Effector memory CD4-positive, alpha-beta T cell (primary cell): ENCODE measurements at places on chromosomes 11 and 22.

- no peak for DNase-seq
These were observed 419.4 kb downstream of the BRD1 start for GRCh38 chr22:49408102-49408836.

- DNase-seq = no peak
These were observed 2.3 kb upstream of the TYMP start for GRCh38 chr22:50531962-50532674.

- no peak for DNase-seq
These were observed 39.4 kb downstream of the ZBTB16 start for GRCh38 chr11:114098927-114099326.

GRCh38 chr11:132424433-132424832 lies 1054.0 kb downstream of the NTM start:
- DNase-seq = no peak

DNA sequence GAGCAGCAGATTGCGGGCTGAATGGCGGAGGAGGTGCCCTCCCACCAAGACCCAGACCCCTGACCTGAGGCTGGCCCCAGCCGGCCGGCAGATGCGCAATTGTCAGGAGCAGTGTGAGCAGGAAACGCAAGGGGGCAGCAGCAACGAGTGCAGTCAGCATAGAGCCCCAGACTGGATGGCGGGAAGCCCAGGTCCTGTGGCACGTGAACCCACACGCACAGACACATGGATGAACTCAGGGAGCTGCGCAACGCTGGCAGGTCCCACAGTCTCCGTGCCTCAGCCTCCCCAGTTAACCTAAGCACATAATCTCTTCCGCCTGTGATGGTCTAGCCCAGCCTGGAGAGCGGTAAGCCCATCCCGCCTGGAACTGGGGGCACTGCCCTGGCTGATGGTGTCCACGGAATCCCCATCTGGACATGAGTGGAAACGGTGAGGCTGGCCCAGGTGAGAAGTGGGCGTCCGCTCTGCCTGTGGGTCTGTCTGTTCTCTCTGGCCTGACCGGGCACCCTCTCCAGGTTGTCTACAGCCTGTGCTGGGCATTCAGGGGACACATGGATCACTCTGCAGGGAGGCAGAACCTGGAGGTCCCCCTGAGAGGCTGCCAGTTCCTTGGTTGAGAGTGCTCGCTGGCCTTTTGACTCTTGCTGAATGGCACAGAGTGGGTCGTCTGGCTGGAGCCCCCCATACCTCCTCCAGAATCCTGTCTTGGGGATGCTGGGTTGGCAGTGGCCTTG lies 626 bp upstream of the TBX10 start:
- DNase-seq = peak; percentile 25

DNA sequence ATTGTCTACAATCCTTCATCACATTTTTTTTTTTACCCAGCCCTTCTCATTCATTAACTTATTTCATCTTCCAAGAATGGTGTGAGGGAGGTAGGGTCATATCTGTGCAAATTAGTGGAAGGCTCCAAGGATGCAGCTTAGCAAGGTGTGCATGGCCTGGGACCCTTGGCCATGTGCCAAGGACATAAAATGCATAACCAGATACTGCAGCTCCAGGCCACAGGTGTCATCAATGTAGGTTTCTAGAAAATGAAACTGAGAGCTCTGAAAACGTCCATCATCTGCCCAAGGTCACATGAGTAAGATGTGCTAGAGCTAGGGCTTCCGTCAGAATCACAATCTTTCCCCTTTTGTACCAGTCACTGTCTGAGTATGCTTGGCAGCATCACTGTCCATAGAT lies 29.8 kb downstream of the ANKK1 start:
- no peak for DNase-seq

- DNase-seq = no peak
These were observed 32.0 kb downstream of the CERK start for GRCh38 chr22:46706060-46706459.

- DNase-seq = no peak
These were observed 292 bp downstream of the SCGB2A1 start for GRCh38 chr11:62208785-62209144.

DNA sequence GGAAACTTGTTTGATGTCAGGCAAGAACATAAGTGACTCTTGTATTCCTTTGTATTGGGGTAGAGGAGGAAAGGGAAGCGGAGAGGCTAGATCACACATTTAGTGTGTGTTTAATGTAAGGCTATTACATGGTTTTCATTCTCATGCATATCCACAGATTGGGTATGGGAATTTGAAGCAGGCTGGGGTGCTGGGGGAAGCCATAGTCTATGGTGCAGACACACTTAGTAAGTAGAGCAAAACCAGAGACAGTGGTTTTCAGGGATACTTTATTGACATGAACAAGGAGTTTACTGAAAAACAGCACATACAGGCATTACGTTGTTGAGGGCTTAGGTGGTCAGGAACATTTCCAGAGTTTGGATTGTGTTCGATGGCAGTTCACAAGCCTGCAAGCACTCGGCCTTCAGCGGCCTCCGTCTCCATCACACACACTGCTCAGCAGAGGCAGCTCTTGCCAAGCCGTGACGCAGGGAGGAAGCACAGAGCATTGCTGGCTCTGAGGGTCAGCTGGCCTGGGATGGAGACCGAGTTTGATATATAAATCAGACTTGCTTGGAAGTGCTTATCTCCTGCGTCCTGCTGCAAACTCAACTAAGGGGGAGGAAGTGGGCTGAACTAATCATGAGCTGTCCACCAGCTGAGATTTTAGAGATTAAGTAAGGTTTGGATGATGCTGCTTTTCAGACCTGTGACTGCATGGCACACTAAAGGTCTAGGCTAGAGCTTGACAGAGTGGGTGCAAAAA lies 25.3 kb downstream of the SCN3B start:
- no peak for DNase-seq

DNA sequence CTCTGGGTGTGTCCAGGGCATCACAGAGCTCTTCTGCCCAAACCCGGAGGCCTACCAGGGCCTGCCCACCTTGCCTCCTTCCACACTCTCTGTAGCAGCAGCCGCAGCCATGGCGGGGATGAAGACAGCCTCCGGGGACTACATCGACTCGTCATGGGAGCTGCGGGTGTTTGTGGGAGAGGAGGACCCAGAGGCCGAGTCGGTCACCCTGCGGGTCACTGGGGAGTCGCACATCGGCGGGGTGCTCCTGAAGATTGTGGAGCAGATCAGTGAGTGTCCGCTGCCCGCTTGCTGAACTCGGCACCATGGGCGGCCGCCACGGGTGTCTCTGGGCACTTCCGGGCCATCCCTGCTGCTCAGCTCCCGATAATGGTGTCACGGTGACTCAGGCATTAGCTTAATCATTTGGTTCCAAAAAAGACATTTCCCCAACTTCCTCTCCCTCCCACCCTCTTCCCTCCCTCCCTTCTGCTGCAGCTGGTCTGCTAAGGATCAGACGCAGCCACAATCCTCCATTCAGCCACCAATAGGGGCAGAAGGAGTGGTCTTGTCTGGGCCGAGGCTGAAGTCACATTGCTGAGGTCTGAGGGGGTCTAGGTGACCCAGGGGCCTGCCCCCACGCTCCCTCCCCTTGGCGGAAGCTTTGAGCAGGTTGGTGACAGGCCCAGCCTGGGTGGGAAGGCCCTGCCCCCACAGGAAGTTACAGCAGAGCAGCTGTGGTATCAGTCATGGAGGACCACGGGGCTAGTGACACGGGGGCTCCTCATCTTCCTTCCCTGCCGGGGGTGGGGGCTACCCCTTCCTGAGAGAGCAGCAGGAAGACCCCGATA lies 950 bp downstream of the FERMT3 start:
- DNase-seq = peak; percentile 46

DNA sequence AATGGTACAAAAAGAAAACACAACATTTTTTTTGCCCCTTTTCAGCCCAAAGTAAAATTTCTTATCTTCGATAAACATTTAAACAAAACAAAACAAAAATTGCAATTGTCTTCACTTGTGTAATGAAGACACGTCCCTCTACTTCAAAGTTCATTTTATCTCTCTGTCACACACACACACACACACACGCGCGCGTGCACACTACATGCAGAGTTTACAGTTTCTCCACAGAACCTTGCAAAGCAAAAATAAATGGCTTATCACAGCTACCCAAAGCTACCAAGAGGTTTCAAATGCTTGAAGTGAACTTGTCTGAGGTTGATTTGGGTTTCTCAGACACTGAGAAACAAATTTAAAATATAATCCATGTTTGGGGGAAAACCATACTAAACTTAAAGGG lies 72.3 kb downstream of the ETS1 start:
- no peak for DNase-seq
